HuH-7 (cell line): ENCODE measurements at places on chromosomes 4 and X.

- DNase-seq: no peak
Observed at GRCh38 chr4:72418458-72418857, 150.6 kb downstream of the ADAMTS3 start.

- DNase-seq: no peak
Observed at GRCh38 chr4:163703251-163703650, 208.8 kb downstream of the TMA16 start.

DNA sequence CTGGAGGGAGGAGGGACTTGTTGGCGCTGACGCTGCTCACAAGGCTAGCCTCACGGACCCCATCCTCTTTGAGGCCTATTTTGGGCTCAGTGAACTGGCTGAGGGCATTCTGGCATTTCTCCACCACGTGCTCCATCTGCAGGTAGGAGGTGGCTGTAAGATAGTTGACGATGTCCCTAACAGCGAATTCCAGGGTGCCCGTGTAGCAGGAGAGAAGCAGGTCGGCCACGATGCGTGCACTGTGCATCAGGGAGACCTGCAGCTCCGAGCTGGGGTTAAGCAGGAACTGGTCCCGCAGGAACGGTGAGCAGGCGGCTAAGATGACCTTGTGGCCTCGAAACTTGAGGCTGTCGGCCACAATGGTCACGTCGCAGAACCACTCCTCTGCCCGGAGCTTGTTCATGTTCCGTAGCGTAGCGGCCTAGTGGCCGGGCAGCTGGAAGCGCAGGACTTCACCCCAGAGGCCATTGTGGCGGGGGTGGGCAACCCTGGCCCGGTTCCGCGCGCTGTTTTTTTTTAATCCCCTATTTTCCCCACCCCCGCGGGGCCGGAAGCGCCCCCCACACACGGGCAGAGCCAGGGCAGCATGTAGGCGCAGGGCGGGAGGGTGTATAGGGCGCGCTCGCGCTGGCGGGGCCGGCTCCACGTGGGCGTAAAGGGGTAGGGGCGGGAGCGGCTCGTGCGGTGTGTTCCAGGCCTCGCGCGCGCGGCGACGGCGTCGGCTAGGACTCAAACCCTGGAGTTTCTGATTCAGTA is 73.2 kb downstream of the UBE2K start:
- no peak for DNase-seq

DNA sequence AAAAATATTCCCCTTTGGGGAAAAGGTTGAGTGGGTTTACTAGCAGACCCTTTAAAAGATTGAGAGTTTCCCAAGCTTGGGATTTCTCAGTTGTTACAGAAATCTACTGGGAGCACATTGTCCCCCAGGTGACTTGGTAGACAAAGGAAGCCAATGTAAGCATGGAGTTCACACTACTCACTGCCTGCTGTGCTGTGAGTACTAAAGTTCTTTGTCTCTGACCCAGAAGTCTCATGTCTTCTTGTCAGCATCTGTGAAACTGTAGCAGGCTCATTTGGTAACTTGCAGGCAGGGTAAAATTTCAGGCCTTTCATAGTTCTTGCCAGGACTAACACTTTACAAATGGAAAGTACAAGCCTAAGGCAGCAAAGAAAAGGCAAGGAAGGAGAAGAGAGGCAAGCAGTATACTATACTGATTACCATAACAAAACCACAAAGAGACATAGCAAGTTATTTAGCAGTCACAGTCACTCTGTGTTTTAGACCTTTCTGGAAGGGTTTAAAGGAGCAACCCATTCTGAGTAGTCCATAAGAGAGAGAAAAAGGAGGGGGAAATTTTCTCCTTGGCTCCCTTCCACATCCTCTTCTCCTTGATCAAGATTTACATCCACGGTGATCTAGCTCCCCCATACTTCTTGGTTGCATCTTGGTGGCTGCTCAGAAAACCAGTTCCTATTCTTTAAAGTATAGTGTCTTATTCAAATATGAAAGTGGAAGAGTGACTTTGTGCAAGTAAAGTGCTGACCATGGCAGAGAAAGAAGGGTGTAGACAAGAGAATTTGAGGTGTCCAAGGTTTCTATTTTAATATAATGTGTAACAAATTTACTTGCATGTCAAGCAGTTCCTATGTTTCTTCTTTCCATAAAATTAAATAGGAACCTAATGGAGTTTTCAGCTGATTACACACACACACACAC is 160.0 kb upstream of the PDE5A start:
- no peak for DNase-seq

GRCh38 chr4:98516042-98516440 is 142.4 kb downstream of the TSPAN5 start:
- DNase-seq: no peak

DNA sequence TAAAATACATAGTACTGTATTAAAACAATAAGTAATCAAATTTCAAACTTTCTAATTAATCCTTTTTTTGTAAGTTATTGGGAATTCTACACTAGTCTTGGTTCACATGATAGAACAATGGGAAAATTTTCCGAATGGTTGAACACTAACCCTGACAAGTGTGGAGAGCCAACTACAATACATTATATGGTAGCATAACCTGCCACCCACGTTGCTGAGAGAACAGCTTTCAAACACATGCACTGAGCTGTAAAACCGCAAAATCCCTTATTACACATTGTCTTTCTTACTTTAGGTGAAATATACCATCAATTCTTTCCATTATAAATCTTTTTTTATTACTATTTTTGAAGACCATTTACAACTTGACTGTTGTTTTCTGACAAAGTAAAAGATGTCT is 54.7 kb downstream of the ANAPC10 start:
- no peak for DNase-seq

DNA sequence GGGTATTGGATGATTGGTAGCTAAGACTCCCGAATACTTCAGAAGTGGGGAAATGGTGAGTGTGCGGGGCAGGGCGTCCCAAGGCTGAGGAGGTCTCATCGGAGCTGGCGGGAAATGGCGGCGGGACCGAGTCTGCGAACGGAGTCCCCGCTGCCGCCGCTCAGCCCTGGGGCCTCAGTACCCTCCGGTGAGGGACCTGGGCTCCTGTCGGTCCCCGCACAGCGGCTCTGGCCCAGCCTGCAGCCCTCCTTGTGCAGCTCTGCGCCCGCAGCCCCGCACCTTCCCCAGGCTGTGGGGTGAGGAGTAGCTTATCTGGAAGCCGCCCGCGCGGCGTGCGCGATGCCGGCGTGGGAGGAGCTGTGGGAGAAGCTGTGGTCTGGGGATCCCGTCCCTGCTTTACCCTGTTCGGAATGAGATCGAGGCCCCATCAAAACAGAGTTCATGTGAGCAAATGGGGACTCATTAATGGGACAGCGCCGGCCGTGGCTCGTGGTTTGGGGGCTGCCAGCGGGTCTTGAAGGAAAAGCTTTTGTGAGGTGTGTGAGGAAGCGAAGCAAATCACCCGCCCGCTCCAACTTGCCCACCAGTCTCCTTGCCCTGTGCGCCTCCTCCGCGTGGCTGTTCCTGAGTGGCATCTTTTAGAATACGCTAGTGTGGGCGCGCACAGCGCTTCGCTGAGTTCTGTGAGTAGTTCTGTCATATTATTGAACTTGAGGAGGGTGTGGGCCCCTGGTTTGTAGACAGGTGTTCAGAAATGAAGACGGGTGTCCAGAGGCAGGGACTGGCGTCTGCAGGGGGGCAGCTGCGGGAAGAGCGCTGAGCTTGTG is 531 bp downstream of the ZNF141 start:
- DNase-seq: no peak

- DNase-seq: no peak
Observed at GRCh38 chr4:177938226-177938625, 496.0 kb upstream of the AGA start.

DNA sequence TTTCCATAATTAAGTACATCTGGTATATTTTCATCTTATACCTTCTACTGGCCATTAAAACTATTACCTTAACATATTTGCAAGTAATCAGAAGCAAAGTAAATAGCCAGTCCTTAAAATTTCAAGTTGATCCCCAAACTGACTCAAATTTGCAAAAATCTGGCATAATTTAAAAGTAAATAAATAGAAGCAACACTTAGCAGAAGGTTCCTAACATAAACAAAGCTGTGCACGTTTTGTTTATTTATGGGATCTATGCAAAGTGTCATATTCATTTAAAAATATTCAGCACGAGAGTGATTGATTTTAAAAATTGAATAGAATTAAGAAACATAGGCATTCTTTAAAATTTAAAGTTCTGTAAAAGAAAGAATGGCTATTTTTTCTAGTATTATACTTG is 9.8 kb upstream of the CXXC4 start:
- no peak for DNase-seq

DNA sequence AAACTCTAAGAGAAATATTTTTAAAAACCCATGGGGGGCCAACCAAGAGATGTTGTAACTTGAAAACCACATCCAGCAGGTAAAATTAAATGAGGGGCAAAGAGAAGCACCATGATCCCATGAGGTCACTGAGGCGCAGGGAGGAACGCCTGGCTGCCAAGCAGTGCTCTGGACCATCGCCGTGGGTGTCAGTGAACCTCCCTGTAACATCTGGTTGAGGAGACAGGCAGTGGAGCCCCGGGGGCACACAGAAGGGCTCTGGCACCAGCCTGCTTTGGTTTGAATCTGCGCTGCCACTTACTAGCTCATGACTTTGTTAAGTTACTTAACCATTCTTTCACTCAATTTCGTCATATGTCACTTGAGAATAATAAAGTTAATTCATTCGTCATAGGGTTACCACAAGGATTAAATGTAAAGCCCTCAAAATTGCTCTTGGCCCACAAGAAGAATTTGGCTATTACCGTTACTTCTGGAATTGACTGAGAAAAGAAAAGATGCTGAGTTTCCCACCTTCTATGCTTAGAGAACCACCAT is 41.6 kb upstream of the SLC25A4 start:
- DNase-seq: no peak
